Lower lobe of right lung (tissue), 2 donors: ENCODE measurements at places on chromosomes 4 and X. TPM values are rescaled to one million over a fixed set of nuclear protein-coding genes. Genes with fewer than 3 reads are reported as not detected.

DNA sequence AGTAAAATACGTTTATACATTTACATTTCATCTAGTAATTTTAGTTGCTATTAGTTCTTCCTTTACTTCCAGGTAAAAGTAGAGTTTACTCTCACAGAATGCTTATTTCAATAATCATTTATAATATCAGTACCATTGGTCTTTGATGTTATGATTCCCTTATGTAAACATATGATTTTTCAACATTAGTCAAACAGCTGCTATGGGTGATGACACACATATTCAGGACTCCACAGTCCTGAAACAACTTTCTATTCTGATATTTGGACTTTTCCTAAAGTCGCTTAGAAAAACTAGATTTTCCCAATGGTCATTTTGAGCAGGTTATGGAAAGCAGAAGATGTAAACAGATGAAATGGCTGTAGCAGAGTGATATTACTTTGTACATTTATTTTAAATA, 369.8 kb downstream of the UNC5C start:
- H3K27ac ChIP-seq, result no peak overlapping the region
- H3K4me3 ChIP-seq, result no peak overlapping the region
- H3K36me3 ChIP-seq, result no peaks in the 10 kb centered on the region
- DNase-seq, result no peak

GRCh38 chr4:172202480-172203076, 389.4 kb downstream of the GALNTL6 start:
- H3K4me3 ChIP-seq, result no peak overlapping the region
- no peaks in the 10 kb centered on the region for H3K4me1 ChIP-seq
- no peaks in the 10 kb centered on the region for H3K36me3 ChIP-seq
- DNase-seq, result no peak
- no peak overlapping the region for H3K27ac ChIP-seq

GRCh38 chr4:184396570-184397515, 77.5 kb downstream of the IRF2 start:
- peaks cover 46% of the 10 kb centered on the region for H3K4me1 ChIP-seq
- DNase-seq, result no peak
- H3K36me3 ChIP-seq, result peaks cover 99% of the 10 kb centered on the region
- H3K4me3 ChIP-seq, result no peak overlapping the region
- no peak overlapping the region for H3K27ac ChIP-seq
- H3K27me3 ChIP-seq, result no peaks in the 10 kb centered on the region

GRCh38 chr4:159195361-159195769, 92.5 kb downstream of the RAPGEF2 start:
- H3K4me3 ChIP-seq, result no peak overlapping the region
- H3K4me1 ChIP-seq, result no peaks in the 10 kb centered on the region
- H3K27me3 ChIP-seq, result no peaks in the 10 kb centered on the region
- no peak for DNase-seq
- no peak overlapping the region for H3K27ac ChIP-seq
- peaks cover 10% of the 10 kb centered on the region for H3K36me3 ChIP-seq

Gene BEX1
- total RNA-seq, result 1.2 TPM

Gene FGFBP2
- 5.1 TPM for total RNA-seq

Gene PRKX
- total RNA-seq, result 27.3 TPM
